ENCODE measurements at places on chromosomes 4 and X. TPM values are rescaled to one million over a fixed set of nuclear protein-coding genes. Genes with fewer than 3 reads are reported as not detected.

DNA sequence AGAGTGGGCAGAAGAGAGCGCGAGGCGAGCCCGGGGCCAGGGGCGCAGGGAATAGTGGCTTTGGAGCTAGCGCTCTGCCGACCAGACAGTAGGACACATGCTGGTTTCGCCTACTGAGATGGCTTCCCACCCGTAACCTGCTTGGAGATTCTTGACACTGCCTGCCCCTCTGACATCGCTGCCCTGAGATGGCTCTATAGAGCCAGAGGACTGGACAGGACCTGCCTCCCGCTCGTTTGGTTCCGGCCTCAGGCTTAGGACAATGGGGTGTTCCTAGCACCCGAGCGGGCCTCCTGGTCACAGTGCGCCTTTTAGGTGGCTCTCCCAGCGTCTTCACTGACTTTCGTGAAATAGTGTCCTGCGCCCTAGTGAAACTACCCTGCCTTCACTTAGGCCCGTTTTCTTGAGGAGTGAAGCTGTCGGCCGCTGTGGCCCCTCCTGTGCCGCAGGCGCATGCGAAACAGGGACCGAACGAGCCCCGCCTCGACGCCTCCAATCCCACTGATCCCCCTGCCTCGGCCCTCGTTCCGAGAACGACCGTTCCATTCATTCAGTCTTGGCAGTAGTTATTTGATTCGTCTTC lies 608 bp downstream of the TAF1 start:
- DNase-seq: no peak

GRCh38 chr4:118155516-118155915 lies 121.2 kb downstream of the NDST3 start:
- no peak for DNase-seq

C4orf50 gene
- not detected for total RNA-seq

TCP11X1 gene
- total RNA-seq: not detected
